ENCODE measurements at places on chromosomes 2 and 18. TPM values are rescaled to one million over a fixed set of nuclear protein-coding genes. Genes with fewer than 3 reads are reported as not detected.

DNA sequence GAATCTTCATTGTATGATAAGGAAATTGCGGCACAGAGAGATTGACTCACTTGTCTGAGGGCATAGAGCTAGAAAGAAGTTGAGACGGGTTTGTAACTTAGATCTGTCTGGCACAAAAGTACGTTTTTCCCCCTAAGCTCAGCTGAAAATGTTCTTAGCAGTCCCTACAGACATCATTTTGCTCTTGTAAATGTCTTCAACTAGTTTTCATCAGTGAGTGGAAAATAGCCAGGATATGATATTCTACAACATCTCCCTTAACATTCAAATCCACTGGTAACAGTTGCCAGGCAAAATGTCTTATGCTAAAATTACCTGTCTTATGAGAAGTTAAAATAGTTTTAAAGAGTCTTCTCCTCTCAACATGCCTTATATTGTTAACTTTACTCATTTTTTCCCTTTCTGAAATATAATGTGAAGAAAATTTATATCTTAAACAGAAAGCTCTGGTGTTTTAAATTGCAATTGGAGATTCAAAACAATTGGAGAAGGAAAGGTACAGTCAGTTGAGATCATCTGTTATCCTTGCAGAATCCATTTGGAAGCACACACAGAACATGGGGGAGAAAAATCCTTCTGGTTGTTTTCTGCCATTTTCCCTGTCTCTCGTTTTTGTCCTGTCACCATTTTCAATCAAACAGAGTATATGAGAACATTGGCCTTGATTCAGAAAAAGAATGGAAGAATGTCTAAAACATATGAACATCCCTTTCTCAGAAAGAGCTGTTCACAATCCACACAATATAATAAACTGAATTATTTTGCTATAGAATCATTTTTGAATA is 255.0 kb downstream of the TRIB2 start:
- DNase-seq: no peak
- no peak overlapping the region for H3K4me3 ChIP-seq
- H3K27ac ChIP-seq: no peak overlapping the region
- H3K27me3 ChIP-seq: no peaks in the 10 kb centered on the region

- H3K27ac ChIP-seq: peak overlapping the region; percentile 19
- no peak for DNase-seq
- H3K27me3 ChIP-seq: no peaks in the 10 kb centered on the region
- H3K36me3 ChIP-seq: no peaks in the 10 kb centered on the region
Measured at GRCh38 chr2:64214281-64215115, 70.3 kb upstream of the PELI1 start.

DNA sequence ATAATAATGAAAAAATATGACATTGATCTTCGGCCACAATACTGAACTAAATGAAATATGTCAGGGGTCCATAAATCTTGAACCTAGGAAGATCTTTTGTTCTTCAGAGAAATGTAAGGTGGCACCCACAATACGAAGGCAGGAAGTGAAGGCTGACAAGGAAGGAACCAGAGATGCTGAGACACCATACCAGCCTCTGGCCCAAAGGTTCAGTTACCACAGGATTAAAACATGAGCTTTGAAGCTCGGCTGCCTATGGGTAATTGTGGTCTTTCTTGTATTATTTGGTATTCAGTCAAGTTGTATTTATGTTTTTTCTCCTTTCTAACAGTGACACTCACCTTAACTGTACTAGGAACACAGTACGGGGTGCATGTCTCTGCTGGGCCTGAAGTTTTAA is 448.8 kb upstream of the SETBP1 start:
- no peak overlapping the region for H3K4me3 ChIP-seq
- no peak for DNase-seq
- H3K27ac ChIP-seq: no peak overlapping the region
- H3K36me3 ChIP-seq: no peaks in the 10 kb centered on the region
- no peaks in the 10 kb centered on the region for H3K27me3 ChIP-seq

- H3K4me1 ChIP-seq: no peaks in the 10 kb centered on the region
- no peaks in the 10 kb centered on the region for H3K36me3 ChIP-seq
- DNase-seq: no peak
- H3K27ac ChIP-seq: no peak overlapping the region
- no peak overlapping the region for H3K4me3 ChIP-seq
- H3K27me3 ChIP-seq: no peaks in the 10 kb centered on the region
Measured at GRCh38 chr2:149080099-149080498, 41.6 kb downstream of the LYPD6B start.

DNA sequence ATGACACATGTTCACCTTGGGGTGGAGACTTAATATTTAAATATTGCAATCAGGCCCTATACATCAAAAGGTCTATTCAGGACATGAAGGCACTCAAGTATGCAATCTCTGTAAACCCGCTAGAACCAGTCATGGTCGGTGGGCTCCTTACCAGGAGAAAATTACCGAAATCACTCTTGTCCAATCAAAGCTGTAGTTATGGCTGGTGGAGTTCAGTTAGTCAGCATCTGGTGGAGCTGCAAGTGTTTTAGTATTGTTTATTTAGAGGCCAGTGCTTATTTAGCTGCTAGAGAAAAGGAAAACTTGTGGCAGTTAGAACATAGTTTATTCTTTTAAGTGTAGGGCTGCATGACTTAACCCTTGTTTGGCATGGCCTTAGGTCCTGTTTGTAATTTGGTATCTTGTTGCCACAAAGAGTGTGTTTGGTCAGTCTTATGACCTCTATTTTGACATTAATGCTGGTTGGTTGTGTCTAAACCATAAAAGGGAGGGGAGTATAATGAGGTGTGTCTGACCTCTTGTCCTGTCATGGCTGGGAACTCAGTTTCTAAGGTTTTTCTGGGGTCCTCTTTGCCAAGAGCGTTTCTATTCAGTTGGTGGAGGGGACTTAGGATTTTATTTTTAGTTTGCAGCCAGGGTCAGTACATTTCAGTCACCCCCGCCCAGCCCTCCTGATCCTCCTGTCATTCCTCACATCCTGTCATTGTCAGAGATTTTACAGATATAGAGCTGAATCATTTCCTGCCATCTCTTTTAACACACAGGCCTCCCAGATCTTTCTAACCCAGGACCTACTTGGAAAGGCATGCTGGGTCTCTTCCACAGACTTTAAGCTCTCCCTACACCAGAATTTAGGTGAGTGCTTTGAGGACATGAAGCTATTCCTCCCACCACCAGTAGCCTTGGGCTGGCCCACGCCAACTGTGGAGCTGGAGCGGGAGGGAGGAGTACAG is 108.1 kb downstream of the XRCC5 start:
- H3K36me3 ChIP-seq: no peaks in the 10 kb centered on the region
- H3K27ac ChIP-seq: no peak overlapping the region
- no peak overlapping the region for H3K4me3 ChIP-seq
- H3K27me3 ChIP-seq: no peaks in the 10 kb centered on the region

DNA sequence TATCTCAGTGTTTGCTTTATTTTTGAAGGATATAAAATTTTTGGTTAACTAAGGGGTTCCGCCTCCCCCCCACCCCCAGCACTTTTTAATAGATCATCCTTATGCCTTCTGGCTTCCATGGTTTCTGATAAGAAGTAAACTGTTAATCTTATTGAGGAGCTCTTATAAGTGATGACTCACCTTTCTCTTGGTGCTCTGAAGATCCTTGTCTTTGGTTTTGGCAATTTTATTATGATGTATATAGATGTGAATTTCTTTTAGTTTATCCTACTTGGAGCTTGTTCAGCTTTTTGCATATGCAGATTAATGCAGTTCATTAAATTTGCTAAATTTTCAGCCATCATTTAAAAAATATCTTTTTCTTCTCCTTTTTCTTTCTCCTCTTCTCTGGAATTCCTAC is 91.7 kb upstream of the CTAGE1 start:
- no peaks in the 10 kb centered on the region for H3K4me1 ChIP-seq
- DNase-seq: no peak
- H3K36me3 ChIP-seq: no peaks in the 10 kb centered on the region
- no peaks in the 10 kb centered on the region for H3K27me3 ChIP-seq

DNA sequence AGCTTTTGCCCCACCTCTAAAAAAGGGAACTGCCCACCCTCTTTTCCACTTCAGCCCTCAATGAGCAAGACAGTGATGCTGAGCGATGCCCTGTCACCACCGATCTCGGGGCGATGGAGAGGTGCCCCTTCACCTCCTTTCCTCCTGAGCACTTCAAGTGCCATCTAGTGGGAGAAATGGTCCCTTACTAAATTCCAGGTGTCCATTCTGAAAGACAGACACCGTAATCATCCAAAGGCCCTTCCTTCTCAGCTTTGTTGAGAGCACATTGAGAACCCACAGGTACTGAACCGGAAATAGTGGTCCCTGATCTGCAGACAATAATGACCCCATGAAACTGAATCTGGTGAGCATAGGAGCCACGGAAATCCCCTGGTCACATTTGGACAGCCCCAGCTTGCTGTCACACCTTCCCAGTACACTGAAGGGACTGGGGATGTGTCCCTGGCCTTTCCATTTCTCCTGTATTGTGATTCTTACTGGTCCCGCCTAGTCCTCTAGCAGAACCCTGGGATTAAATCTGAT is 38.5 kb downstream of the KCTD18 start:
- no peak for DNase-seq
- H3K4me1 ChIP-seq: no peaks in the 10 kb centered on the region
- peaks cover 74% of the 10 kb centered on the region for H3K36me3 ChIP-seq
- H3K4me3 ChIP-seq: no peak overlapping the region
- H3K27ac ChIP-seq: no peak overlapping the region

GRCh38 chr2:151575338-151575737 is 158.9 kb downstream of the NEB start:
- H3K4me3 ChIP-seq: no peak overlapping the region
- no peaks in the 10 kb centered on the region for H3K4me1 ChIP-seq
- DNase-seq: no peak
- no peaks in the 10 kb centered on the region for H3K27me3 ChIP-seq
- no peaks in the 10 kb centered on the region for H3K36me3 ChIP-seq
- no peak overlapping the region for H3K27ac ChIP-seq

GRCh38 chr2:163157411-163157810 is 318.8 kb upstream of the KCNH7 start:
- no peaks in the 10 kb centered on the region for H3K27me3 ChIP-seq
- DNase-seq: no peak

GRCh38 chr18:71107244-71107643 is 818.4 kb downstream of the SOCS6 start:
- no peaks in the 10 kb centered on the region for H3K27me3 ChIP-seq
- H3K4me1 ChIP-seq: no peaks in the 10 kb centered on the region
- no peak overlapping the region for H3K4me3 ChIP-seq
- no peaks in the 10 kb centered on the region for H3K36me3 ChIP-seq

DNA sequence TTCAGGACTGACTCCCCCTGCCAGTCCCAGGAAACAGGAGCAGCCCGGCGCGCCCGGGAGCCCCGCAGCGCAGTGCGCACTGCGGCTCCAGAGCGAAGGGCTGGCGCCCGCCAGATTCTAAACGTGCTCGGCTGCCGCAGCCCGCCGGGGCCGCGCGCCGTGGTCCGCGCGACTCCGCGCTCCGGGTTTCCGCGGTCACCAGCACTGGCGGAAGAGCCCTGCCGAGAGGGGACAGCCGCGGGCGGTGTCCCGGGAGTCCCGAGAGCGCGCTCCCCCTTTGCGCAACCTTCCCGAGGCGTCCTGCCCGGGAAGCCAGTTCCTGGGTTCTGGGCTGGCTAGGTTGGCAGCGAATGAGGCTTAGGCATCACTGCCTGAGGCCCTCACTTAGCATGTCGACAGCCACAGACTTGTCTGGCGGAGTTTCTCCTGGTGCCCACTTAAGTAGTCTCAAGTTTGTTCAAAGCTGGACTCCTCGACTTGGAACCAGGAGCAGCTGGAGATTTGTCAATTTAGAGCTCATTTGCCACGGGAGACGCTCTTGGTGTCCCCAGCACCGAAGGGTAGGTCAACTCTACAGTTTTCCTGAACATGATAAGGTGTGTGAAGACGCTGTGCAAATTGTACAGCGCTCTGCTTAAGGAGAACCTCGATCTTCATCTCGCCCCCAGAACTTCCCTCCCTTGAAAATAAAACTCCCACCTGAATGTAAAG is 1.5 kb upstream of the VSNL1 start:
- no peaks in the 10 kb centered on the region for H3K4me1 ChIP-seq
- H3K36me3 ChIP-seq: no peaks in the 10 kb centered on the region
- no peak overlapping the region for H3K27ac ChIP-seq

DNA sequence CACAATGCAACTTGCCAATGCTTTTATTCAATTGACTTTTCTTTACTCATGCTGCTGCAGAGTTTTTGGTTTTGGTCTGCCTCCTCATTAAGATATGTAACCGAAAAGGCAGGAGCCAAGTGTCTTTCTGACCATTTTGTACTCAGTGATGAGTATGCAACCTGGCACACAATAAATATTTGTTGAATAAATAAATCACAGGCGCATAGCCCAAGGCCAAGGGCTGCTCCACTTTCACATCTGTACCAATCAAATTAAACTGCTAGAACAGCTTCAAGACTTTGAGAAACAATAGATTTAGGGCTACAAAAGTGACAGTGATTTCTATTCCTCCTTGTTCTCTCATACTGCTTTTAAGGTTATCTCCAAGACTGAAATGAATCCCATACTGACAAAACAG is 828.2 kb downstream of the RNF144A start:
- H3K27me3 ChIP-seq: no peaks in the 10 kb centered on the region
- no peaks in the 10 kb centered on the region for H3K36me3 ChIP-seq
- no peaks in the 10 kb centered on the region for H3K4me1 ChIP-seq
- no peak overlapping the region for H3K27ac ChIP-seq

- no peak overlapping the region for H3K27ac ChIP-seq
- no peaks in the 10 kb centered on the region for H3K27me3 ChIP-seq
- DNase-seq: no peak
- no peaks in the 10 kb centered on the region for H3K36me3 ChIP-seq
- no peaks in the 10 kb centered on the region for H3K4me1 ChIP-seq
Measured at GRCh38 chr2:223621901-223622300, 19.7 kb upstream of the SCG2 start.

The NR4A2 gene
- 8.7 TPM for total RNA-seq

The SERPINB4 gene
- not detected for total RNA-seq

The CYTIP gene
- 5.5 TPM for total RNA-seq

The C2orf66 gene
- total RNA-seq: not detected

The SMAD2 gene
- total RNA-seq: 14.0 TPM

The FOXI3 gene
- total RNA-seq: not detected

The SERPINB11 gene
- not detected for total RNA-seq

The DSG1 gene
- total RNA-seq: not detected

The DGUOK gene
- 79.7 TPM for total RNA-seq

The SCYGR4 gene
- total RNA-seq: not detected
